ENCODE measurements at places on chromosomes 5 and 9.

GRCh38 chr5:67272453-67273130 is 76.0 kb upstream of the CD180 start:
- DNase-seq = no peak

DNA sequence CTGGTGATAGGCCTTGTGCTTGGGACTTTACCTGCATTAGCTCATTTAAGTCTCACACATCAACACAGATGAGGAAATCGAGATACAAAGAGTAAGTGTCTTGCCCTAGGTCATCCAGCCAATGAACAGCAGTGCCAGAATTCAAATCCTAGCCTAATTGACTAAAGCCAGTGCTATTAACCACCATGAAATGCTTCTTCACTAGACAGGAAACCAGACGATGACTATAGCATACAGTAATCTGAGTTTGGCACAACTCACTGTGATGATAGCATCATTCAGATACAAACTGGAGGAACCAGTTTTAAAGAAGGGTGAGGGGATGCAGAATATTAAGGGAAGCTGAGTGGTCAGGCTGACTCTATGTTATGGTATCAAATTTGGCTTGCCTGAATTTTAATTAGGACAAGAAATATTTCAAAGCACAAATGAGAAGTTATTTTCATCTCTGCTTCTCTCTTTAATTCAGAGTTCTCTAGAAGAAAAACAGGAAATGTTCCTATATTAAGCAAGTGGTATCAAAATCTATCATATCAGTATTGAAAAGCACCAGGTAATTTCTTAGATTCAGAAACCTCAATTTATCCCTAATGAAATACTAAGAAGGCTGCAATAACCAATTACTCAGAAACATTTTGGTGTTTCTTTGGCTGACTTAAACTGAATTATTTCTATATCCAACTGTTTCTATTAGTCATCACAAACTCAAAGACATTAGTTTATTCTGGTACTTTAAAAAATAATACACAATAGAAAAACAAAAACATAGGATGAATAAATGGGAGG is 147.0 kb upstream of the RASA1 start:
- DNase-seq = peak; percentile 5

GRCh38 chr9:121373011-121373729 is 3.1 kb upstream of the STOM start:
- DNase-seq = no peak

- no peak for DNase-seq
Observed at GRCh38 chr9:79308012-79308411, 263.8 kb upstream of the TLE4 start.

DNA sequence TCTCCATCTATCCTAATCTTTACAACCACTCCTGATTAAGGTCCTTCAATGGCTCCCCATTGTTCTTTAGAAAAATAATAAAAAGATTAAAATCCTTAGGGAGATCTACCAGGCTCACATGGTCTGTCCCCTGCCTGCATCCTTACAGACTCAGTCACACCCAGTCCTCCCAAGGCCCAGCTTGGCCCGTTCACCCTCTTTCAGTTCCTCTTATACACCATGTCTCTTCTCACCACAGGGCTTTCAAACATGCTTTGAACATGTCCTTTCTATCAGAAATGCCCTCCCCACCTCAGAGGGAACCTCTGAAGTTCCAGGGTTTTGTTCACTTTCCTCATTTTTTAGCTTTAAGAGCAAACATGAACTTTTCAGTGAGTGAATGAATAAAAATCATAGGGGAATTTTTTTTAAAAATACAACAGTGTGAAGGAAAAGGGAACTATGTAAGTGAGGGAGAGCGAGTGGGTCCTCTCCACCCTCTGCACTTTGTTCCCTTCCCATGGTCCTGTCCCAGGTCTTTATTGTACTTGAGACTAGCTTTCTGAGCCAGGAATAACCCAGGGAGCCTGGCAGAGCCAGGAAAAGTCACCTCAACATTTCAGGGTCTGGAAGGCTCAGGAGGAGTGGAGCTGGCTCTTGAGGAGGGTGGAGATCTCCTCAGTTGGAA is 55.3 kb downstream of the TRPC7 start:
- no peak for DNase-seq

- no peak for DNase-seq
Observed at GRCh38 chr5:6734781-6735180, 21.5 kb downstream of the TENT4A start.

- DNase-seq = no peak
Observed at GRCh38 chr5:422323-423232, 20.4 kb upstream of the EXOC3 start.

DNA sequence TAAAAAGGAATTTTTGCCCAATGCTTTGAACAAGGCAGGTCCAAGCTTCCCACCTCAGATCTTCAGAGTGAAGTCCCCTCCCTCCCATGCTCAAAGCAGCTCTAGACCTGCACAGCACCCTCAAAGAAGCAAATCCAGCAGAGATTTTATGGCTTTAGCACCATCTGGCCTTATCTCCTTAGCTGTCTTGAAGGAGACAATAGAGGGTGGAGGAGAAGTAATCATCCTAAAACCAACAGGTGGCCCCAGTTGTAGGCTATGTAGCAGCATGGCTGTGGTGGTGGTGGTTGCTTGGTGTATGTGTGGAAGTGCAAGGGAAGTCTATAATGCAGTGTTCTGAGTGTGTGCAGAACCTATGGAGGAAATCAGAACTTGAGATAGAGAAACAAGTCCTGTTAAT is 140.1 kb downstream of the GRIA1 start:
- no peak for DNase-seq

GRCh38 chr5:9166202-9167112 is 379.4 kb downstream of the SEMA5A start:
- DNase-seq = no peak

- no peak for DNase-seq
Observed at GRCh38 chr5:176793736-176794135, 16.6 kb upstream of the UNC5A start.

- no peak for DNase-seq
Observed at GRCh38 chr9:33637881-33638280, 113.8 kb downstream of the ANKRD18B start.

- DNase-seq = no peak
Observed at GRCh38 chr5:176491101-176491502, 42.9 kb downstream of the FAF2 start.

DNA sequence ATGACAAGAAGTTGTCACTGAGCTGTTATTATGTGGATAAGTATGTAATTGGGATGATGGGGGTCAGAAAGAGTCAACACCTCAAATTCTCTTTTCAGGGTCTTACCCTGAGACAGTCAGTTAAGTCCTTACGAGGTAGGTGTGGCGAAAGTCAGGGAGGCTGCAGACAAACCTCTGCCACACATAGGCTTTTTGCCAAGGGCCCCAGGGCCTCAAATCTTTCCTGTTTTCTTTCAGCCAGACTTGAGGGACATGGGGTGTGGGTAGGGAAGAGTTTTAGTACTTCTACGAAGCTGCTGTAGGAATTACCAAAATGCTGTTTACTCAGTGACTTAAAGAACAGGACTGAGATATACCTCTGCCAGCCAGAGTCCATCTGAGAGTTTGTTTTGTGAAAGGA is 13.8 kb downstream of the OR2S2 start:
- DNase-seq = no peak

- DNase-seq = no peak
Observed at GRCh38 chr9:136268318-136268717, 22.7 kb upstream of the QSOX2 start.

DNA sequence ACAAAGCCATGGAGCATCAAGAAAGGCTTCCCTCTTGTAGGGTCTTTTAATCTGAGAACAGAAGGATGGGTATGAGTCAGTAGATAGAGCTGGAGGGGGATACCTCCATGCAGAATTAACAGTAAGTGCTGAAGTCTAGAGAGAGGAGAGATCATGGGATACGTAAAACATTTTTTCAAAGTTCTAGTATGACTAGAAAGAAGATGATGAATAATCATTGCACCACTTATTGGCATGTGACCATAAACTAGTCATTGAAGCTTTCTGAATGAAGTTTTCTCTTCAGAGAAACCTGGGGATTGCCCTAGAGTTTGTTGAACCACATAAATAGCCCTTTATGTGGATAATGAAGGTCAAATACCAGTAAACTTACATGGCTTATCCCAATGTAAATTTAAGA is 48.6 kb upstream of the PTPRD start:
- DNase-seq = no peak

DNA sequence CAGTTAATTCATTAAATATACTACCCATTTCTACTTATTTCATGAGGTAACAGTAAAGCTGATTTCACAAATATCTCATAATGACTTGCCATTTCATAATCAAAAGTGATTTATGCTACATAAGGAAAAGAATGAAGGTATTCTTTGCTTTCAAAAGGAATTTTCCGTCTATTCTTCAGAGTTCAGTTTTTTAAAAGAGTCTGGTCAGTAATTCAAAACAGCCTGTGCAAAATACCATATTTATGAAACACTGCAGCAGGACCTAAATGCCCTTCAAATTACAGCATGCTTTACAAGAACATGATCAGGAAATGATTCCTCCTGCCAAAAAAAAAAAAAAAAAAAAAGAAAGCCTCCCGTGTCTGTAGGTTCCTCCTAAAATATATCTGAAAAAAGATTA is 154.7 kb downstream of the KIAA0825 start:
- no peak for DNase-seq

GRCh38 chr5:97606531-97606930 is 423.5 kb upstream of the RIOK2 start:
- DNase-seq = no peak

DNA sequence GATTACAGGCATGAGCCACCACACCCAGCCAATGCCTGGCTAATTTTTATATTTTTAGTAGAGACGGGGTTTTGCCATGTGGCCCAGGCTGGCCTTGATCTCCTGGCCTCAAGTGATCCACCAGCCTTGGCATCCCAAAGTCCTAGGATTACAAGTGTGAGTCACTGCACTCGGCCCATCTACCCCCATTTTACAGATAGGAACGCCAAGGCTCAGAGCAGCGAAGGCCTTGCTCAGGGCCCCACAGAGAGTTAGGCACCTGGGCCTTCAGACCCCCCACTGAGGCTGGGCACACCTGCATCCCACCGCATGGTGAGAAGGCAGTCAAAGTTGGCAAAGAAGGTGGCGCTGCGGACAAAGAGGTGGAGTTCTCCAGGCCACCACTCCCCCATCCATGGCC is 143.1 kb downstream of the GAPVD1 start:
- no peak for DNase-seq

GRCh38 chr5:138824516-138824915 is 50.6 kb downstream of the LRRTM2 start:
- no peak for DNase-seq

- no peak for DNase-seq
Observed at GRCh38 chr5:17196697-17197096, 20.7 kb upstream of the BASP1 start.

DNA sequence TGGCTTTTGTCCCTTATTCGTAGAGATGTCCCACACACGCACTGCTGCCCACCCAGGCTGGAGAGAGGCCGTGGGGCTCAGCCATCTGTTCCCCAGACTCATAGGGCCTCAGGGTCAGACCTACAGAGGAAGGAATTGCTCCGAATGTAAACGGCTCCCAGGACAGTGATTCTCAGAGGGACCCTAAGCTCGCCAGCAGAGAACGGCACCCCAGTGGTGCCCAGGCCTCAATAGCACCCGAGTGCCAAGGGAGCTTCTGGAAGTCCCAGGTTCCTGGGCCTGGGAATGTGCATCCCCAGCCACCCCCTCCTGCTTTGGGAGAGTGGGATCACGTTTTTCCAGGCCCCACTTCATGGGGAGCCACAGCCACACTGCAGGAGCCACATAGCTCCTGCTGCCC is 32.9 kb upstream of the CNOT6 start:
- DNase-seq = no peak

GRCh38 chr5:126014676-126015075 is 408.5 kb upstream of the GRAMD2B start:
- no peak for DNase-seq

DNA sequence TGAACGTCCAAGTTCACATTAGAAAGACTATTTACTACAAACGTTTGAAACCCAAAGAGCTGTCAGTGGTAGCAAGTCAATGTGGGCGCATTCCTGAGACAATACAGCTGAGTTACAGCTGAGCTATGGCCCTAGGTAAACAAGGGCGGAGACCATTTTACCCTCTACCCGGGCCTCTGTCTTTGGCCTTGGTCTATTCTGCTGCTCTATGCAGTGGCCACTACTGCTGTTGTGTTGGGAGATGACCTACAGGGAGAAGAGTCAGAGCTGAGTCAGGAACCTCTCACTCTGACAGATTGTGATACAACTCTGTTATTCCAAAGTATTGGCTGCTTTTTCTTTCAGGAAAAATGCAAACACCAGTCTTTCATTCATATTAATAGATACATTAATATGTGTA is 700.6 kb downstream of the SEMA5A start:
- DNase-seq = no peak

All from activated T-cell treated with anti-CD3 and anti-CD28 coated beads, Interleukin-2, amount 50 U/mL, for 4 hours (primary cell).